M059J (cell line): ENCODE measurements at places on chromosomes 5 and 9. TPM values are rescaled to one million over a fixed set of nuclear protein-coding genes. Genes with fewer than 3 reads are reported as not detected.
A peak's percentile ranks its signal among the peaks of the same experiment; 100 is the strongest.

Gene RGS7BP
- total RNA-seq: not detected in 2 replicates

DNA sequence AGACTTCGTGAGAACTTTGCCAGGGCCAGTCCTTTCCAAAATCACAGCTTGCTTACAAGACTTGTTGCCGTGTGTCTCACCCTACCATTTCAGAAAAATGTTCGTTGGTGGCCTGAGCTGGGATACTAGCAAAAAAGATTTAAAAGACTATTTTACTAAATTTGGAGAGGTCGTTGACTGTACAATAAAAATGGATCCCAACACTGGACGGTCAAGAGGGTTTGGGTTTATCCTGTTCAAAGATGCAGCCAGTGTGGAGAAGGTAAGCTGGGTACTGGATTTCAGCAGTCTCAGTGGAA lies 1.4 kb downstream of the HNRNPAB start:
- DNase-seq: no peak

DNA sequence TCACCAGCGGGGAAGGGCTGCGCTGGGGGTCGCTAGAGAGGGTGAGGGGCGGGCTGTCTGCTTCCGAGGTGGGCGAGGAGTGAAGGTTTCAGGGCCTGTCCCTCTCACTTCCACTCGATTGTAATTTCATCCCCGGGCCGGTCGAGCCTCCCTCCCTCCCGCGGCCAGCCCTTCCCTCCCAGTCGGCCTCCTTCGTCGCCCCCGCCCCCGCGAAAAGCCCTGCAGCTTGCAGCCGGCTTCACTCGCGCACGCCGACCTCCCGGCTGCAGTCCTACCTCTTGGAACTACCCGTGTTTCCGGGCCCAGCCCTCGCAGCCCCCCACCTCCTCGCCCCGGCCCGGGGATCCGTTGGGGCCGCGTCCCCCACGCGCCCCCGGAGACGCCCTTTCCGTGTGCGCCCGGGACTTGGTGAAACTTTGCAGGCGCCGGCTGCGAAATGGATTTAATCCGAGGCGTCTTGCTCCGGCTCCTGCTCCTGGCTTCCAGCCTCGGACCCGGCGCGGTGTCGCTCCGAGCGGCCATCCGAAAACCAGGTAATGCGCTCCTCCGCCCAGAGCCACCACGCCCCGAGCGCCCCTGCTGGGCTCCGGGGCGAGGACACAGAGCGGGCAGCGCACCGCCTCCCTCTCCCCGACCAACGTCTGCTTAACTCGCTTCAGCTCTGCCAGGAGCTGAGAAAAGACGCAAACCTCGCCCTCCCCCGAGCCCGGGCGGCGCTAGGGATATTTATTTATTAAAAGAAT lies at the start of gene EGFLAM:
EGFLAM (plus strand) TSS at position 241 of the 743 bp plus-strand sequence; CDS start at position 437, 196 bp downstream.
- DNase-seq: peak; percentile 7

Gene KIF20A
- 90.2 and 133 TPM in 2 replicates for total RNA-seq

- peak; percentile 40 for DNase-seq
Measured at GRCh38 chr9:94819161-94819687, 92.7 kb downstream of the AOPEP start.

DNA sequence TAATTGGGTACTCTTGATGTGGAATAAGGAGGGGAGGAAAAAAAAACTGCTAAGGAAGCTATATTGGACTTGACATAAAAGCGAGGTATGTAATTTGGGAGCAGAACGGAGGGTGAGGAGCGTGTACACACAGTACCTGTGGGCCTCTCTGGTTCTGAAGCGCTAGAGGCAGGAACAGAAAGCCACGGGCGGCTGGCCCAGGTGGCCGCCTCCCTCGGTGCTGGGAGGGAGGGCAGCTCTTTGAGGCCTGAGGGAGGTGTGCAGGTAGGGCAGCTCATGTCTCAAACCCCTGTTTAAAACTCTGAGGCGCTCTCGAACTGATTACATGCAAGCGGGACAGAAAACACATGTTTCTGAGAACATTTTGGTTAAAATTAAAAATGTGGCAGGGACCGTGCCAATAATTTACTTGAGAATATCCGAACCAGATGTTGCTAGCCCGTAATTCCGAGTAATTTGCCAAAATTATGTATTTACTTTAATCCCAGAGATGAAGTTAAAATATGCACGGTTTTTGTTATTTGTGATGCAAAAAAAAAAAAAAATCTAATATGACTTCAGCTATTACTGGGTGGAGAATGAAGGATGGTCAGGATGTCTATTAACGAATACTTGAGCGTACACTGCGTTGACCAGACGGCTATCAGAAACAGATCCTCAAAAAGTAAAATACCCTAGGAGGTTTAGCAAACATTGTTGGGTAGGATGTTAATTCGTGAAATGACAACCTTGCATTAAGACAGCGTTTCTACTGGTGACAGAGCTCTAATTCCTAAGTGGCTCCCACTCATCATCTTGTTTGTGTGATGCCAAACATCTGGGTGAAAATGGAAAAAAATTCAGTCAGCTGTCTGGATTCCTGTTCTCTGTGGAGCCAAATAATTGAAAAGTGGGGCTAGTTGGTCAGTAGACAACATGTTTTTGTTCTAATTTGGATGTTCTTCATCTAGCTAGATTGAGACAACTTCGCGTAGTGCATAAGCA lies 24.4 kb upstream of the STC2 start:
- DNase-seq: no peak

DNA sequence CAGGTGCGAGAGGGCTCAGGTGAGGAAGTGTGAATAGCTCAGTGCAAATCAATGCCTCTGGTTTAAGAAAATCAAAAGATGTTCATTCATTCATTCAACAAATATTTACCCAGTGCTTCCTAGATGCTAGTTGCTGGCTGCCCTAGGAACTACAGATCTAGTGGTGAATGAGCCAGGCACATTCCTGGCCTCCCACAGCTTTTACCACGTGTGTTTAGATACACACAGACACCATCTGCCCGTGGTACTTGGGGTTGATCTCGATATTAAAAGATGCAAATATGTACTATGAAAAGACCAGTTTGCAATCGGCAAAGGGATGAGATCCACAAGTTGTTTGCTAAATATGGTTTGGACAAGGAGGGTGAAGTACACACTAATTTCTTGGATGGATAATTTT lies 78.2 kb downstream of the GTF3C4 start:
- no peak for DNase-seq

GRCh38 chr5:169542811-169543210 lies 40.8 kb upstream of the SPDL1 start:
- no peak for DNase-seq

DNA sequence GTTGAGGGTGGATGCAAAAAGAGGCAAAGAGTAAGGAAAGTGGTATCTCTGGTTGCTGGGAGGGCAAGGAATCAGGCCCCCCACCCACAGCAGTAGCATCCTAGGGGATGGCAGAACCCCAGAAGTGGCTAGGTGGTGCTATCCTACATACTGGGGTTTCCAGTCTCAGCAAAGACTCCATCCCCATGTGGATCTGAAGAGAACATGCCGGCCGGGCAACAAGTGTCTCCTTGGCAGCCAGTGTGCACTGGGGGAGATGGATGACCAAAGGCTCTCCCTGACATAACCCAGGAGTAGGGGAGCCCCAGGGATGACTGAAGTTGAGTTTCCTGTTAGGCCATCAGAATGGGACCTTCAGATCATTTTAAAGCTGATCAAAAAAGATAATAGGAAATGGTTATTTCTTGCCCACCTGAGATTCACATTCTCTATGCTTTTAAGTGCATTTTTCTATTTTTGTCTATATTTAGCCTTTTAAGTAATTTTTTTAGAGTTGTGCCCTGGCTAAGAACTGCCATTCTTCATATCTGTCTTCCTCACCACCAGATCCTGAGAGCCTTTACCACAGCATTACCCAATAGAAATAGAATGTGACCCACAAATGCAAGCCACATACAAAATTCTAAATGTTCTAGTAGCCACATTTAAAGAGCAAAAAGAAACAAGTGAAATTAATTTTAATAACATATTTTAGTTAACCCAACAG lies 78.7 kb upstream of the SMIM23 start:
- DNase-seq: no peak

DNA sequence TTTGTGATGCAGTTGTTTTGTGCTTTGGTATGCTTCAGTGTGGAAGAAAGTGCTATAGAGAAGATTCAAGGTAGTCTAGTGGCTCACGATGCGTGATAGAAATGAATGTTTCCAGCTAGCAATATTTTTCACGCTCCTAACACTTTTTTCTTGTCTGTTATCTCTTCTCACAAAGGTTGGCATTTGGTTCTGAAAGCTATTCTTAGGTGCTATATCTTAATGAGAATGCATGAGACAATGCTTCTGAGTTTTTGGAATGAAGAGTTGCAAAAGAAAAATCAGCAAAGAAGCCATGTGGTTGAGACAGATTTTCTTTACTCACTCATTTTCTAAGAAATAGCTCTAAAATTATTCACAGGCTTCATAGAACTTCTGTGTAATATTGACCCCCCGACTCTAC lies 122.6 kb downstream of the PDE8B start:
- DNase-seq: no peak

- DNase-seq: no peak
Measured at GRCh38 chr9:37031902-37032301, 2.2 kb downstream of the PAX5 start.

- no peak for DNase-seq
Measured at GRCh38 chr5:53017383-53017782, 28.2 kb downstream of the ITGA2 start.

Gene OTULINL
- total RNA-seq: 13.3 and 24.7 TPM in 2 replicates

GRCh38 chr5:126357585-126358342 lies 65.4 kb upstream of the GRAMD2B start:
- DNase-seq: no peak

GRCh38 chr5:36723912-36724311 lies 117.5 kb downstream of the SLC1A3 start:
- no peak for DNase-seq

GRCh38 chr5:97075649-97076048 lies 66.8 kb downstream of the LIX1 start:
- DNase-seq: no peak
